Activated CD4-positive, alpha-beta T cell treated with anti-CD3 and anti-CD28 coated beads, Interleukin-2, Interleukin-4, amounts not matched to agents 100 ng/mL and 50 ng/mL, durations not matched to agents 16 hours and 8 hours (primary cell): ENCODE measurements at places on chromosomes 12 and 14.

GRCh38 chr14:24264298-24264697, 1.3 kb upstream of the TGM1 start:
- no peak for DNase-seq

DNA sequence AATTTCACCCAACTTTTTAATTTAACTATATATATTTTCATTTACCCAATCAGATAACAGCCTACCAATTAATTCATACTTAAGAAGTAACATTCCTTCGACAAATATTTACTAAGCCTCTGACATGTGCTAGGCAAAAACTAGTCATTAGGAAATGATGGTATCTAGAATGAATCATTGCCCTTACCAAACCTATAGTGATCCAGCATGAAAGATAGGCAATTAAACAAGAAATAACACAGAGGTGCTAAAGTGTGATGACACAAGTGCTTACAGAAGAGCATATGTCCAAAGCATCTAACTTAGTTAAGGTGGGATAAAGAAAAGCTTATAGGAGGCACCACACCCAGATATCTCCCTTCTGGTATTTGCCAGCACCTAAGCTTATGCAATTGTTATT, 166.5 kb upstream of the RASSF8 start:
- no peak for DNase-seq

DNA sequence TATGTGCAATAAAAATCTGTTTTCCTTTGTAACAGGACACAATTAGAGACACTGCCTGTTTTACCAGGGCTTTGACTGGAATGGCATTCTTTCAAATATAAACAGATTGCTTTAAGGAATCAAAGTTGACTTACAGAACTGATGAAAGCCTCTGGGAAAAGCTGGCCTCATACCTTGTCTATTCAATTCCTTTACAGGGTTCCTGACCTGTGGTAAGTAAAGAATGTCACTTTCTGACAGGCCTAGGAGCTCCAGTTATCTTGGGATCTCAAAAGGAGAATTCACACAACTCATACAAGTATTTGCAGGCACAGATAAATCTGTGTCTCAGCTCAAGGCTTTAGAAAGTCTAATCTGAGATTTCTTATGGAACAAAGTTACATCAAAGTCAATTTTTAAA, 88.4 kb downstream of the BCAT1 start:
- DNase-seq: no peak

- no peak for DNase-seq
These were observed 124.4 kb downstream of the SLC25A21 start for GRCh38 chr14:37047996-37048395.
